ENCODE measurements at places on chromosomes 11 and 22.

DNA sequence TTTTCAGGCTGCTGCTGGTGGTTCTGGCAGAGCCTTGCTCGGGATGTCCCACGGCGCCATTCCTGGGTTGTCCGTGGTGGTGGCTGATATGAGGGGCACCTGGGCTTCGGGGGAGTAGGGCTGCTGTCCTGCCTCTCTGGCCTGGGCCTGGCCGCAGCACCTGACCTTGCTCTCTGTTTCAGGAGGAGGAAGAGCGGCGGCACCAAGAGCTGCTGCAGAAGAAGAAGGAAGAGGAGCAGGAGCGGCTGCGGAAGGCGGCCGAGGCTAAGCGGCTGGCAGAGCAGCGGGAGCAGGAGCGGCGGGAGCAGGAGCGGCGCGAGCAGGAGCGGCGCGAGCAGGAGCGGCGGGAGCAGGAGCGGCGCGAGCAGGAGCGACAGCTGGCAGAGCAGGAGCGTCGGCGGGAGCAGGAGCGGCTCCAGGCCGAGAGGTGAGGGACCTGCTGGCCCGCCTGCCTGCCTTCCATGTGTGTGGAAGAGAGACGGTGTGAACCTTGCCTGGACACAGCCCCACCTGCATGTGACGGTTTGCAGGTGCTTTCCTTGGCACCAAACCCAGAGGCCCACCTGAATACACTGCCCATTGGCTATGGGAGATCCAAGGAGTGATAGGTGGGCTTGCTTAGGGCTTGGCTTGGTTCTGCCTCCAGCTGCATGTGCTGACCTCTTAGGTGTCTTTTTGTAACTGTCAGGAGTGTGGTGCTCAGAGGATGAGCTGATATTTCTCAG lies 22.8 kb downstream of the INCENP start:
- DNase-seq = no peak

DNA sequence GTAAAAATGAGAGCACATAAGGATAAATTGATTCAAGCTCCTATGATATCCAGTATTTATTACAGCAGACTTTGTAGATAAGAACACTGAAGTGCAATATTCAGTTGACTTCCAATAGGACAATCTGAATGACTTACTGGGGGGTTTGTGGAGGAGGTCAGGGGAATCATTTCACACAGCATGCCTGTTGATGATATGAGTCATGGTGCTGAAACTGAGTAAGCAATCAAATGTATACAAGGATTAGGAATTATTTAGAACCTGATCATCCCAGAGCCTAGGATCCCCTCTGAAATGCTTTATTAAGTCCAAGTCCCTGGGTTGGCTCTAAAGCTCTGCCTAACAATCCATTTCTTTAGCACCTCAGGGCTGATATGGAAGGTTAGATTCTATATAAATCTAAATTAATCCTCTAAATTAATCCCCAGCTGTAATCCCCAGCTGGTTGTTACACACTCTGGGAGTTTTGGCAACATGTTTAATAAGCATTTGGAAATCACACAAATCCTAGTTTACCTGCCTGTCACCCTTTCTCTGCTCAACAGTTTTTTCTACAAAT lies 326.4 kb downstream of the GUCY1A2 start:
- no peak for DNase-seq

GRCh38 chr11:23632293-23632692 lies 772.0 kb upstream of the CCDC179 start:
- DNase-seq = no peak

DNA sequence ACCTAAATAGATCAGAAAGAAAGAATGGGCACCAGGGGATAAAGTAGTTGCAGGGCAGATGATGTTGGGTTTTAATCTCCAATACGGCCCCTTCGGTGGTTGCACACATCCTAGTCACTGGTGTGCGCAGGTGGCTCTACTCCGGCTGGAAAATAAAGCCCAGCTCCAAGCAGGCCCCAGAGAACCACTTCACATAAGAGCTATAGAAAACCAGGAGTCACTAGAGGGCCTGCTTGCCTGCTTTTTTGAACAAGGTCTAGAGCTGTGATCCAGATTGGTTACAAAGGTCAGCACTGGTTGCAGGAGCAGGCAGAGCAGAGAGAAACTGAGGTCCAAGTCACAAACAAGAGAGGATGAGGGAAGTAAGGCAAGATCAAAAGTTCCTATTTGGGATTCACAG lies 41.5 kb upstream of the MS4A8 start:
- no peak for DNase-seq

- no peak for DNase-seq
These were observed 406.0 kb downstream of the TBC1D22A start for GRCh38 chr22:47168441-47168840.

DNA sequence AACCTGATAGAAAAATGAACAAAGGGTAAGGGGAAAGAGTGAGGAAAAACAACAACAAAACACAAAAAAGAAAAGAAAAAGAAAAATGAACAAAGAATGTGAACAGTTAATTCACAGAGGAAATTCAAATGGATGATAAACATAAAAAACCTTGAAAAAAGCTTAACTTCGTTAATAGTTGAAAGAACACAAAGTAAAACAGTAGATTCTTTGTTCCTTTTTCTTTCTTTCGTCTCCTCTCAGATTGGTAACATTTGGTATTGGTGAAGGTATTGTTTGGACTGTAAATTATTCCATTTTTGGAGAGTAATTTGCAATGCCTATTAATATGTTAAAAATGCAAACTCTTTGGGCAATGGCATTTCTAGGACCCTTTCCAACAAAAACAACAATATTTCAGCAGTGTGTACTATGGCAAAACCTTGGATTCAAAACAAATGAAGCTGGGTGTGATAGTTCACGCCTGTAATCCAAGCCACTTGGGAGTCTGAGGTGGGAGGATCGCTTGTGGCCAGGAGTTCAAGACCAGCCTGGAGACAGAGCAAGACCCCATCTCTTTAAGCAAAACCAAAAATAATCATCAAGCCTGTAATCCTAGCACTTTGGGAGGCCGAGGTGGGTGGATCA lies 3.3 kb upstream of the BACE1 start:
- no peak for DNase-seq

DNA sequence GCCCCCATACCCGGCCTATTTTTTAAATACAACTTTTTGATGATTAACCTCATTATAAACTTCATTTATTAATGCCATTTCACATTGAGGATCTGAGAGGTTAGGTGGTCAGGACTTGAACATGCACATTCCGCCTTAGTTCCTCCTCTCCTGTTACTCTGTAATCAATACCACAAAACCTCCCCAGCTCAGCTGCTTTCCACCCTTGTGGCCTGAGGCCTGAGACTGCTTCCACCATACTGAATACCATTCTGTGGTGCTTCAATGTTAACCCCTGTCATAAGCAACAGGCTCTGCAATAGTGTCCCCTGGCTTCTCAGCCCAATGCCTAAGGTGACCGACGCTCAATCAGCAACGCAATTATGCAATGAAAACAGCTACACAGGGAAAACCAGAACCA lies 405.4 kb downstream of the ETS1 start:
- no peak for DNase-seq

DNA sequence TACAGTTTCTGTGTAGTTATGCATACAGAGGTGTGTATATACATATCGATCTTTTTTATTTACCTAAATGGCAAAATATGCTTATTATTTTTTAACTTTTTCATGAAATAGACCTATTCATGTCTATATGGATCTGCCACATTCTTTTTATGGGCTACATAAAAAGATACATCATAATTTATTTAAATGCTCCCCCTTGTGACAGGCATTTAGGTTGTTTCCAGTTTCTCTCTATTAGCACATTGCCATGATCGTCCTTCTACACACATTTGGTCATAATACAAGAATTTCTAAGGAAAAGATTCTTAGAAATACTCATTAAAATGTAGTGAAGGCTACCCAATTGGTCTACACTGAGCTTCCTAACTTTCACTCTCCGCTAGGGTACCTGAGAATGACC lies 1067.4 kb downstream of the OPCML start:
- DNase-seq = no peak

- no peak for DNase-seq
These were observed 51.5 kb upstream of the RPS13 start for GRCh38 chr11:17129003-17129402.

DNA sequence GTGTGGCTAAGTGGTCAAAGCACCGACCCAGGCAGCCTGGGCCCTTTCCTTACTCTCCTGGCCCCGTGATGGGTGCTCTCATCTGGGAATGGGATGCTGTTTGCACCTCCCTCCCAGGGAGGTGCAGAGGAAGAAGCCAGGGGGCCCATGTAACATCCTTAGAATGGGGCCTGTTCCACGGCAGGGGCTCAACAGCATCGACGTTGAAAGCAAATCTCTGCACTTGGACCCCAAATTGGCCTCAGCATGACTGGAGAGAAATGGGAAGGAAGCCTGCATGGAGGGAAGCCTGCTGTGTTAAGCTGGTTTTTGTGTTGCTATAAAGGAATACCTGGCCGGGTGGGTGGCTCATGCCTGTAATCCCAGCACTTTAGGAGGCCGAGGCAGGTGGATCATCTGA lies 1288.4 kb downstream of the TBC1D22A start:
- no peak for DNase-seq

DNA sequence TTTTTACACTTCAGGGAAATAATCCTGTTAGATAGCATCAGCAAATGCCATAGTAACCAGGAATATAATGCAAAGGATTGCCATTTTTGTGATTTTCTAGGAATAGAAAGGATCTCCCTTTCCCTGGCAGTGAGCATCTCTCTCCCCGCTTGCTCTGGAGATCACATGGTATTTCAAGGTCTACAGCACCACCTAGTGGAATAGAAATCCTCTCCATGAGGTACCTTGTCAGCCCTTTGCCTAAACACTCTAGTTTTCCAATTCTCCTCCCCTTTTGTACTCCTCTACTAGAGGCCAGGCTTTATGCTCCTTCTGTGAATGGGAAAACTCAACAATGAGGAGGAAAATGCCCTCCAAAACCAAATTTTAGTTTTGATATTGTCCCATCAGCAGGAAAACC lies 78.4 kb downstream of the XRRA1 start:
- no peak for DNase-seq

DNA sequence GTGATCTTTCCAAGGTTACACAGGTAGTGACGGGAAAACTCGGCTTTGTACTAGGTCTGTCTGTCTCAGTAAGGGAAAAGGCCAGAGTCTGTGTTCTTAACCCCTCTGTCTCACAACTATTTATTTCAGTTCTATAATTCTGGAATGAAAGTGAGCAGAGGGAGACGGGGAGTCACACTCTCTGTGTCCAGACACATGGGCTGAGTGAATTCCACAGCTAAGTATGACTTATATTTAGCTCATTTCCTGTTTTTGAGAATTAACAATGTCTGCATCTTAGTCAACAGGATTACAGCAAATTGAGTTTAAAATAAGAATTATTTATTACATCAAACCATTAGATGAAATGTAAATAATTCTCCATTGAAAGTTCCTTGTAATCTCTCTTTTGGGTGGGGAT lies 62.5 kb upstream of the OR4B1 start:
- no peak for DNase-seq

DNA sequence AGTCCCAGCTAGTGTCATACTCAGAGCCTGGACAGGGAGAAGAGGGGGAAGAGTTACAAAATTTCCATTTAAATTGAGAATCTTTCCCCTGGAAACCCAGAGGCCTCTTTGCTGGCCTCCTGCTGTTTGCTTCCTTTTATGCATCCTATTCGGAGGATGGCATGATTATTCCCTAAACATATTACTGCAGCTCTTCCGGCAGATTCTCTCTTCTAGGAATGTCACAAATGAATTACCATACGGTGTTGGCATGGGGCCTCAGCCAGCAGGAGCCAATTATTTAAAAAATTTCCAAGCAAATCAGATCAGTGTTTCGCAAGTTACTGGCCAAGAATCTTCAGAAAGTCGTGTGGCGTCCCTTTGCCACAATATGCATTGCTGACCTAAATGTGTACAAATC lies 326.7 kb upstream of the NCAM1 start:
- no peak for DNase-seq

- no peak for DNase-seq
These were observed 216.0 kb upstream of the ISX start for GRCh38 chr22:34849965-34850364.

GRCh38 chr11:118009864-118010737 lies 23.9 kb downstream of the IL10RA start:
- DNase-seq = no peak

GRCh38 chr22:43437871-43438475 lies 26.2 kb downstream of the MPPED1 start:
- DNase-seq = no peak
